ENCODE measurements at places on chromosomes 2 and 18.

DNA sequence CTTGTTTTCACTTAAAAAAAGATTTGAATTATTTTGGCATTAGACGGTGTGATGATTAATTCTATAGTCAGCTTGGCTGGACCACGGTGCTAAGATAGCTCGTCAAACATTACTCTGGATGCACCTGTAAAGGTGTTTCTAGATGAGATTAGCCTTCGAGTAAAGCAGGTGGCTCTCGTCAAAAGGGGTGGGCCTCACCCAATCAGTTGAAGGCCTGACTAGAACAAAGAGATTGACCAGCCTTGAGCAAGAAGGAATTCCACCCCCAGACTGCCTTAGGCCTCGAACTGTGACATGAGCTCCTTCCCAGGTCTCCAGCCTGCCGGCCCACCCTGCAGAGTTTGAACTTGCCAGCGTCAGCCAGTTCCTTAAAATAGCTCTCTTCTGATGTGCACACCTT, 73.4 kb downstream of the TWIST2 start:
- DNase-seq = no peak

- no peak for DNase-seq
Observed at GRCh38 chr2:52934323-52934898, 833.2 kb upstream of the CHAC2 start.

GRCh38 chr2:219643084-219643473, 15.6 kb downstream of the SLC4A3 start:
- DNase-seq = no peak

DNA sequence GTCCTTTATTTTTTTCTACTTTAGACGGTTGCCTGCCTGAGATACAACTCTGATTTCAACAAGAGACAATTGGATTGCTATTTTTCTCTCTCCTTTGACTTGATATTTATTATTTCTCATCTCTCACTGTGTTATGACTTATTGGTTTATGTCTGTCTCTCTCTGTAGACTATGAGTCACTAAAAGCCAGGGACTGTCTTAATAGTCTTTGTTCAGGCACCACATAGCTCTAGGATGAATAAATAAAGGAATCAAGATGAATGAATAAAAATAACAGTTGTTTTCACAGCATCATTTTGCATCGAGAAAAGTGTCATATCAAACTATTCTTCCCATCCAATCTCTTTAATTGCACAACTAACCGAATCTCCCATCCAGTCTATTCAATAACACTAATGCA, 31.4 kb upstream of the CD28 start:
- no peak for DNase-seq

DNA sequence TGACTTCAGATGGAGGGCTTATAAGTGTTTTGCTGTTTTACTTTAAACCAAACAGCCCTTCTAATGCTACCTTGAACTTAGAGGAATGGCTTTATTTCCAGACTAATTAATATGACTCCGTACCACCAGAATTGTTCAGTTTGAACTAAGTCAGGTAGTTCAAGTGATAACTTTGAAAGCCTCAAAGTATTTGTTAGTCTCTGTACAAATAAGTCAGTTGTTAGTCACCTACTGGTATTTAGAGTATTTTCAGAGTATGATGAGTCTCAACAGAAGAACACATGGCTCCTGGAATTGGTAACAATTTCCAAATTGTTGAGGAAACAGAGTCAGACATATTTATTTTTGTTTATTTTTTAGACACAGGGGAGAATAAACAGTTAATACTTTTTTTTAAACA, 381.8 kb upstream of the NRXN1 start:
- no peak for DNase-seq

DNA sequence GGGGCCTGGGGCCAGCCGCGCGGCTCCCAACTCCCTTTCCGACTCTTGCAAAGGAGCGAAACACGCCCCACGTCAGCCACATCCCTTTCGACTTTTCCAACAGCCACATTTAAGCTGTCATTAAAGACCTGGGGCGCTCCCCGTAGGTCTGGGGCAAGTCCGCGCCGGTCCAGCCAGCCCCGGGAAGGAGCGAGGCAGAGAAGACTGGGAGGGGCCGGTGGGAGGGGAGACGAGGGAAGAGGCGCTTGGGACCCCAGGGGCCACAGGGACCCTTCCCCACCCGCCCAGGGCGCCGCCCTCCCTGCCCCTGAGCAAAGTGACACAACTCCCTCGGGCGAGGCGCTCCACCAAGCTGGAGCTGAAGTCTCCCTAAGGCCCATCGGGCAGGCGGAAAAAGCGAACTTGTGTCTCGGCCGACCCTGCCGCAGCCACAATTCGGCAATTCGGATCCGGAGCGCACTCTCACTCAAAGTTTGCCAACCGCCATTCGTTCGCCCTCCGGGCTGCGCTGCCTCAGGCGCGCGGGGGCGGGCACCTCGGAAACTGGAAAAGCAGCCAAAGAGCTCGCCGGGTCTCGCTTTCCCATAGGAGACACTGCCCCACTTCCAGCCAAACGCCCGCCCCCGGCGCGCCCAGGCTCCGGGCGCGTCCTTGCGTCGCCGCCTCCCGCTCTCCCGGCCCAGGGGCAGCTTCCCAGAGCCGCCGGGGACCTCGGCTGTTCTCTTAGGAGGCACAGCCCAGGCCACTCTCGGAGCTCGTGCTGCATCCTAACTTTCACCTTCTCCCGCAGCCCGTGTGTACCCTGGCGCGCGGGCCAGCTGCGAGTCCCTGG, 1.1 kb upstream of the KCTD1 start:
- no peak for DNase-seq

Measured in NK-92 treated with Interleukin-12 subunit alpha and Interleukin-12 subunit beta, amount 100 ng/mL, for 24 hours (cell line).